ENCODE measurements at places on chromosomes 1 and 21.

- DNase-seq = no peak
Observed at GRCh38 chr1:43622471-43622870, 27.5 kb upstream of the KDM4A start.

DNA sequence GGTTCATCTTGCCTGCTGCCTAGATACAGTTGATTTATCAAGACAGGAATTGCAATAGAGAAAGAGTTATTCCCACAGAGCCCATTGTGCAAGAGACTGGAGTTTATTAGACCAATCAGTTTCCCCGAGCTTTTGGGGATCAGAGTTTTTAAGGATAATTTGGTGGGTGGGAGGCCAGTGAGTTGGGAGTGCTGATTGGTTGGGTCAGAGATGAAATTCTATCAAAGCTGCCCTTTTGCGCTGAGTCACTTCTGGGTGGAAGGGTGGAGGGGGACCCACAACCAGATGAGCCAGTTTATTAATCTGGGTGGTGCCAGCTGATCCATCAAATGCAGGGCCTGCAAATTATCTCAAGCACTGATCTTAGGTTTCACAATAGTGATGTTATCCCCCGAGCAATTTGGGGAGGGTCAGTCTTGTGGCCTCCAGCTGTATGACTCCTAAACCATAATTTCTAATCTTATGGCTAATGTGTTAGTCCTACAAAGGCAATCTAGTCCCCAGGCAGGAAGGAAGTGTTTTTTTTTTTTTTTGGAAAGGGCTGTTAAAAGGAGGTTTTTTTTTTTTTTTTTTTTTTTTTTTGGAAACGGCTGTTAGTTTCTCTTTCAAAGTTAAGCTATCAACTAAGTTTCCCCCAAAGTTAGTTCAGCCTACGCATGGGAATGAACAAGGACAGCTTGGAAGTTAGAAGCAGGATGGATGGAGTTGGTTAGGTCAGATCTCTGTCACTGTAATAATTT, 7.4 kb downstream of the SLC16A4 start:
- DNase-seq = no peak

DNA sequence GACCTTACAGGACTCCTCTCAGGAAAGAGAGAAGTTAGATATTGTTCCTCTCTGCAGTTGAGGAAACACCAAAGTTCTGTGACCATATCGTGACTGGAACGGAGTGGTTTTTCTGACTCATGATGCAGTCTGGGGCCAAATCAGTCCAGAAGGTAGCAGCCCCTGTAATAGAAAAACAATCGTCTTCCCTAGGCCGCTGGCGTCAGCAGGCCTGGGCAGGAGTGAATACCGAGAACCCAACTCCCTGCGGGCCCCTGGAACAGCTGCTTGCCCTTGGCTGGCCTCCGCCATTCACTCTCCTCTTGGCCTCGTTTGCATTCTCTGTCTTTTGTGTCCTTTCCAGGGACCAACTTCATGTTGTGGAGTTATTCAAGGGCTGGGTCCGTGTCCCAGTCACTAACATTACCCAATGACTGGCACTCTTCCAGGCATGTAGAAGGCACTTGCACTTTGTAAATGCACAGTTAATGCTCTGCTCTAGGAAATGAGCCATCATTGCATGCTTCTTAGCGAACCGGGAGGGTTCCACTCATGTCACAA, 10.9 kb upstream of the CD101 start:
- DNase-seq = peak; percentile 92

DNA sequence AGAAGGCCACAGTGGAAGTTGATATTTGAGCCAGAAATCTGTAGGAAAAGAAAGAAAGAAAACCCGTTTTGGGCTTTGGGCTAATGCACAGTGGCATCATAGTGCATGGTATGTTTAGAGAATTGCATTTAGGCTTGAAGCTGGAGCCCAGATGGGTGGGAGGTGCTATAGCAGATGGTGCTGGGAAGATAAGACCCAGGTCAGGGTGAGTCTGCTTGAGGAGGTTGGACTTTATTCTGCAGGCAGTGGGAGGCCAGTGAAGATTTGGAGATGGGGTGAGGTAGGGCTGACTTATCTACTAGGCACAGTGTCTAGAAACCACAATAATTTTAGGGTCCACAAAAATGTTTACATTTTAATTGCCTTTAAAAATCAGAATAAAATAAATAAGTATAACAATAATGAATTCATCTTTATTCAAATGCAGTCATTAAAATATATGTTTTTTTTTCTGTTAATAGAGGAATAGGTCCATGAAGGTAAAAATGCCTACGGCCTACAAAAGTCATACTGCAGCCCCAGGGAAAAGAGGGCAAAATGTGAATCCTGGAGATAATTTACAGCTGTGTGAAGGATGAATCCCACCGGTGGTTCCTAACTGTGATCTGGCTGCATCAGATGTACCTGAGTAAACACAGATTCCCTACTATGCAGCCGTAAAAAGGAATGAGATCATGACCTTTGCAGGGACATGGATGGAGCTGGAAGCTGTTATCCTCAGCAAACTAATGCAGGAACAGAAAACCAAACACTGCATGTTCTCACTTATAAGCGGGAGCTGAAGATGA, 8.7 kb downstream of the DNAJC6 start:
- no peak for DNase-seq

DNA sequence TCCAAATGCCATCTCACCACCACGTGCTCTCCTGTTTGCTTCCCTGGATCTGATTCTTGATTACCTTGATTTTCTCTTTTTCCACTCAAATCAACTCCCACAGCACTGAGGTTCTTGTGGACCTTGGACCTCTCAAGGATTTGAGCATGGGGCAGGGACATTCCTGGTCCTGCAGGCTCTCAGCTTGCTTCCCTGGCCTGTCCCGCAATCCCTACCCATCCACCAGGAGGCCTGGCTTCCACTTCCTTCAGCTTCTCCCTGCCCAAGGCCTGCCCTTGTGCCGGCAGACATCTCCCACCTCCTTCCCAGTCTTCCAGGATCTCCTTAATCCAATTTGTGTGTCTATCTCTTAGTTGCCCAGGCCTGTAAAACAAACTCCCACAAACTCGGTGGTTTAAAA, 21.6 kb downstream of the PLA2G2A start:
- no peak for DNase-seq
